ENCODE measurements at places on chromosomes 1 and 21. TPM values are rescaled to one million over a fixed set of nuclear protein-coding genes. Genes with fewer than 3 reads are reported as not detected.
A peak's percentile ranks its signal among the peaks of the same experiment; 100 is the strongest.

Gene UBL4B
- not detected for total RNA-seq

- DNase-seq = no peak
Measured at GRCh38 chr1:107851418-107851817, 113.6 kb downstream of the VAV3 start.

DNA sequence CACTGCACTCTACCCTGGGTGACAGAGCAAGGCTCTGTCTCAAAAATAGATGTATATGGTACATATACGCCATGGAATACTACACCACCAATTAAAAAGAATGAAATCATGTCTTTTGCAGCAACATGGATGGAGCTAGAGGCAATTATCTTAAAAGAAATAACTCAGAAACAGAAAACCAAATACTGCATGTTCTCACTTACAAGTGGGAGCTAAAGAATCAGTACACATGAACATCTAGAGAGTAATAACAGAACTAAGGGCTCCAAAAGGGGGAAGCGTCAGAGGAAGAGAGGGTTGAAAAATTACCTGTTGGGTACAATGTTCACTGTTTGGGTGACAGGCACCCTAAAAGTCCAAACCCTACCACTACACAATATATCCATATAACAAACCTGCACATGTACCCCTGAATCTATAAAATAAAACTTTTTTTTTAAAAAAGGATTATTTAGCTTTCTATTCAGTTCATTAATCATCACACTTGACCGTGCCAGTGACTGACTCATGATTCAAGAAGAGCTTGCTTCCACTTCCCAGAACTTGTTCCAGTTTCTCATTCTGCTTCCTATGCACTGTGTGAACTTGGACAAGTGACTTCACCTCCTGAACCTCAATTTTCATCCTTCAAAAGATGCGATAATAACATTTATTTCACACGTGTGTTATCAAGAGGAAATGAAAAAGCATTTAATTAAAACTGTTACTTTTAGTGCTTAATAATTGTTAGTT, 109.6 kb downstream of the PLPP3 start:
- DNase-seq = no peak

DNA sequence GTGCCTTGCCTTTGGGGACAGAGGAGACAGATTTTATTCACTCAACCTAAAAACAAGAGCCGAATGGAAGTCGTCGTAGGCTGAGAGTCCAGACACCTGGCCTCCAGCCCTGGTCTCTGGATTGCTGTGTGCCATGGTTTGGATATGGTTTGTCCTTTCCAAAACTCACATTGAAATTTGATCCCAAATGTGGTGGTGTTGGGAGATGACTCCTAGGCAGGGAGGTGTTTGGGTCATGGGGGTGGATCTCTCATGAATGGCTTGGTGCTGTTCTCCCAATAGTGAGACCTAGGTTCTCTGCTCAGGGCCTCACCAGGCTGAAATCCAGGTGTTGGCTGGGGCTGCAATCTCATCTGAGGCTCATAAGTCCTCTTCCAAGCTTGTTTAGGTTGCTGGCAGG, 75.5 kb downstream of the FOXD2 start:
- no peak for DNase-seq

GRCh38 chr1:91400133-91400725, 4.4 kb downstream of the HFM1 start:
- DNase-seq = no peak

- no peak for DNase-seq
Measured at GRCh38 chr1:203401199-203401877, 50.4 kb upstream of the FMOD start.

- DNase-seq = no peak
Measured at GRCh38 chr1:247548769-247549182, at the start of gene GCSAML. TSS of gene GCSAML (plus strand) at chr1:247549134. CDS start at chr1:247549192, 58 bp downstream.

DNA sequence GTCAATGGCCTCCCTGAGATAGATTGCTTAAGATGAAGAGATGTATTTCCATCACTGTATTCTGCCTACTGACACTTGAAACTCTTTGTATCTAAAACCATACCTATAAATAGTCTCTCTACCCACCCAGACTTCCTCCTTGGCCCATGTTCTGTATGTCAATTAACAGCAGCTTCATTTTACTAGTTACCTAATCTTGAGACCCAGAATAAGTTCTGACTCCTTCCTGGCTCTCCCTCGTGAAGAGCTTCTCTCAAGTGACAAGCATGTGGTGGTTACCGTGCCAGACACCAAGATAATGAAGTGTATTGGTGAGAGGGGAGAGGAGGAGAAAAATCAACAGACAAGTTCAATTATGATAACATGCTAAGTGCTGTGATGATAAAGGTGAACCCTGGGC, 128.8 kb upstream of the RAVER2 start:
- DNase-seq = no peak

- DNase-seq = no peak
Measured at GRCh38 chr1:53123453-53124140, 18.8 kb downstream of the SLC1A7 start.

DNA sequence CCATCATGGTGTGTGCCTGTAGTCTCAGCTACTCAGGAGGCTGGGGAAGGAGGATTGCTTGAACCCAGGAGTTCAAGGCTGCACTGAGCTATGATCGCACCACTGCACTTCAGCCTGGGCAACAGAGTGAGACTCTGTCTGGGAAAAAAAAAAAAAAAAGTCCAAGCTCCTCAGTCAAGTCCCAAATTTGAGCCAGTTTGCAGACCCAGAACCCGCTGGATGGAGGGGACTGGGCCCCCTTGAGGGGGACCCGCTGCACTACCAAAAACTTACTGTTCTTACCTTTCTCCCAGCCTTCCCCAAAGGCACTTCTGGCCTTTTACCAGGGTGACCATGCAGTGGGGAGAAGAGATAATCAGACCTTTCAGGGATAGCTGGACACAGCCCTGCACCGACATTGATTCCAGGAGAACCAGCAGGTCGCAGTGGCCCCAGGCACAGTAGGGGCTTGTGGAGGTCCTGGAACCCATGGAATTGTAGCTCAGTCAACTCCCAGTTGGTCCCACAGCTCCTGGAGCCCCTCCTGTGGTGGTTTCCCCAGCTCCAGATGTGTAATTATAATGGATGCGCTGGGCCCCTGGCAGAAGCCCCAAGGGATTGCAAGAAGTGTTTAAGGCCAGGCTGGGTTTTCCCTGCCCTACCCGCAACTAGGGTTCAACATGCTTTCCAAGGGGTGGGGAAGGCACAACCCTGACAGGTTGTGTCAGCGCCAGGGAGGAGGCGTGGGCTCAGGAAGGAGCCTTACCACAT, 4.1 kb upstream of the WNT9A start:
- no peak for DNase-seq

- DNase-seq = peak; percentile 30
Measured at GRCh38 chr1:14140831-14141401, 440.9 kb downstream of the PRDM2 start.
